ENCODE measurements at places on chromosomes 12 and 14.

GRCh38 chr12:55711786-55712553, 3.9 kb upstream of the BLOC1S1 start:
- H3K27ac ChIP-seq, result no peak overlapping the region
- no peak overlapping the region for H3K4me3 ChIP-seq
- no peaks in the 10 kb centered on the region for H3K27me3 ChIP-seq
- DNase-seq, result no peak
- peaks cover 12% of the 10 kb centered on the region for H3K4me1 ChIP-seq

DNA sequence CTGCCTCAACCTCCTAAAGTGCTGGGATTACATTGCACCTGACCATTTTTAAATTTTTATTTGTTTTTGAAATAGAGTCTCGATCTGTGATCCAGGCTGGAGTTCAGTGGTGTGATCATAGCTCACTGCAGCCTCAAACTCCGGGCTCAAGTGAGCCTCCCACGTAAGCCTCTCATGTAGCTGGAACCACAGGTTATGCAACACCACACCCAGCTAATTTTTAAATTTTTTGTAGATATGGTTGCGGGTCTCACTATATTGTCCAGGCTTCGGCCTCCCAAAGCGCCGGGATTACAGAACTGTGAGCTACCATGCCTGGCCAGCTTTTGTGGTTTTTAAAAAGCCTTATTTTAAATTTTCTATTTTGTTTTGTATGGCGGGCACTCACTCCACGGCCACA, 2.2 kb upstream of the DRAM1 start:
- no peak for DNase-seq
- H3K27me3 ChIP-seq, result no peaks in the 10 kb centered on the region
- H3K36me3 ChIP-seq, result no peaks in the 10 kb centered on the region

- no peaks in the 10 kb centered on the region for H3K4me1 ChIP-seq
- DNase-seq, result no peak
- H3K4me3 ChIP-seq, result no peak overlapping the region
- H3K36me3 ChIP-seq, result no peaks in the 10 kb centered on the region
These were observed 190.8 kb upstream of the ARHGAP5 start for GRCh38 chr14:31886156-31886835.

- DNase-seq, result no peak
- H3K36me3 ChIP-seq, result no peaks in the 10 kb centered on the region
- no peak overlapping the region for H3K4me3 ChIP-seq
- H3K27ac ChIP-seq, result no peak overlapping the region
- H3K4me1 ChIP-seq, result peaks cover 2% of the 10 kb centered on the region
- no peaks in the 10 kb centered on the region for H3K27me3 ChIP-seq
These were observed 6.2 kb downstream of the WNT10B start for GRCh38 chr12:48965298-48965838.

DNA sequence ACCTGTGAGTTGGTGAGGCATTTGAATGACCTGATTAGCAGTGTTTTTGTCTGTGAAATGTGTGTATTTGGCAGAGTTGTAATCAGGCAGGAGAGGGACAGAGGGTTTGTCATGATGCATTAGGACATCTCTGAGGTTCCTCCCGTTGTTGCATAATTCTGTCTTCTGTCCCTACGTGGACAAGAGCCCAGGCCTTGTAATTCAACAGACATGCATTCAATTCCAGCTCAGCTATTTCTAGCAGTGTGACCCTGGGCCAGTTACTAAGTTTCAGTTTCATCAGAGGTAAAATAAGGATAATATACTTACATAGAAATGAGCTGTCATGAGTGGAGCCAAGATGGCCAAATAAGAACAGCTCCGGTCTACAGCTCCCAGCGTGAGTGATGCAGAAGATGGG, 208.6 kb downstream of the SLC38A4 start:
- H3K27me3 ChIP-seq, result no peaks in the 10 kb centered on the region
- H3K4me3 ChIP-seq, result no peak overlapping the region
- DNase-seq, result no peak
- H3K4me1 ChIP-seq, result no peaks in the 10 kb centered on the region
- H3K27ac ChIP-seq, result no peak overlapping the region

DNA sequence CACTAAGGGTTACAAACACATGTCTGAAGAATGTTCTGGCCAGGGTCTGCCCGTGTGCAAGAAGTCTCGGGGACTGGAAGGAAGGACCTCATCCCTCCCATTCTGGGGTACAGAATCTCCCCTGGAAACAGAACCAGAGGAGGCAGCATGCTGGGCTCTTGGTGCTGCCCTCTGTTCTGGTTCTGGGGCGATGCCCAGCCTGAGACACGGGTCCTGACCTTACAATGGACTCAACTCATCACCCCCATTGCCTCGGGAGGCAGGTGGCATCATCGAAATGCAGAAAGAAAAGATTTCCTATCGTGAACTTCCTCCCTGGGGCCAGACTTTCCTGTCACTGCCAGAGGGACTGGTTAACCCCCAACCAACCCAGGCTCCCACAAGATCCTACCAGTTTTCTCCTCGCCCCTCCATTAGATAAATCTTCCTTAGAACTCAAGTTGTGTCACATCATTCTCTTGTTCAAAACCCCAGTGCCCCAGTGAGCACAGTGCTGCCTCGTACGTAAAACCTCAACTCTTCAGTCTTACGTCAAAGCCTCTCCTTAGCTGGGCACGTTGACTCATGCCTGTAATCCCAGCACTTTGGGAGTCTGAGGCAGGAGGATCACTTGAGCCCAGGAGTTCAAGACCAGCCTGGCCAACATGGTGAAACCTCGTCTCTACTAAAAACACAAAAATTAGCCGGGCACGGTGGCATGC, 52.1 kb downstream of the PSMA6 start:
- no peaks in the 10 kb centered on the region for H3K36me3 ChIP-seq
- H3K27ac ChIP-seq, result peak overlapping the region; percentile 58
- no peaks in the 10 kb centered on the region for H3K27me3 ChIP-seq
- no peak overlapping the region for H3K4me3 ChIP-seq
- peak; percentile 13 for DNase-seq

- no peaks in the 10 kb centered on the region for H3K27me3 ChIP-seq
- peak; percentile 50 for DNase-seq
- no peaks in the 10 kb centered on the region for H3K36me3 ChIP-seq
- no peak overlapping the region for H3K4me3 ChIP-seq
- H3K4me1 ChIP-seq, result peaks cover 34% of the 10 kb centered on the region
These were observed 59.1 kb downstream of the RASSF3 start for GRCh38 chr12:64669270-64669842.
